ENCODE measurements at places on chromosomes 12 and 14.

DNA sequence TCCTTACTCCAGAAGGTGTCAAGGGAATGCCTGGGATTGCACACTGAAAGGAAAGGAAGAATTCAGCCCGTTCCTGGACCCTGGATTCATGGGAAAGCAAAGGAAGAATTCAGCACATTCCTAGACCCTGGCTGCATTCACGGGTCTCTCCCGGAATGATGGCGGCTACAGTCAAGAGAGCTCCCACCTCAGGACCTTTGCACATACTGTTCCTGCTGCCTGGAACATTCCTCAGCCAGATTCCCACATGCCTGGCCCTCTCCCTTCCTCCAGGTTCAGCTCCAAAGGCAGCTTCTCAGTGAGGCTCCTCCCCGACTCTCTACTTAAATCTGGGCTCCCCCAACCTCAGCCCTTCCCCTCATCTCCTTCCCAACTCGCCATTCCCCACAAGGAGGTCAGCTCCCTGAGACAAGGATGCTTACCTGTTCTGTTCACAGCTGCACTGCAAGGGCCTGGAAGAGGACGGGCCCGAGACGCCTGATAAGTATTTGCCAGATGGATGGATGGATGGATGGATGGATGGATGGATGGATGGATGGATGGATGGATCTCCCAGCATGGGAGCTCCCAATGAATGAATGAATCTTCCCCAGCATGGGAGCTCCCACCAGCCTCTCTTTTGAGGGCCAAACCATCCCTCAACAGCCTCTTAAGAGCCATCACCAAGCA, 77.4 kb downstream of the NCOR2 start:
- no peak for DNase-seq

DNA sequence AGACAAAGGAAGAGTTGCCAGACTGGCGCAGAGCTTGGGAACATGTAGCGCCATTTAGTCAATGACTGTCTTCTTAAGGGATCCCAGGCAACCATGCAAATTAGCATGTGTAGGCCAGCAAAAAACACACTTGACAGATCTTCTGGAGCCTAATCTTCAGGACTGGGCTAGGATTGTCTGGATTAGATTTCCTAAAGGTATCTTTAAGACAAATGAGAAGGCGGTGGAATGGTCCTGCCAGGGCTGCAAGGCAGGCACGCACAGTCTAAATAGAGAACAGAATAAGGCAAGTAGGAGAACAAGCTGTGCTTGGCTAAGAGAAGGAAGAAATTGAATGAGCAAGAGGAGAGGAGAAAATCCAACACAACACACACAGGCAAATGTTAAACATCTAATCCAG, 80.0 kb downstream of the CIT start:
- DNase-seq: no peak

DNA sequence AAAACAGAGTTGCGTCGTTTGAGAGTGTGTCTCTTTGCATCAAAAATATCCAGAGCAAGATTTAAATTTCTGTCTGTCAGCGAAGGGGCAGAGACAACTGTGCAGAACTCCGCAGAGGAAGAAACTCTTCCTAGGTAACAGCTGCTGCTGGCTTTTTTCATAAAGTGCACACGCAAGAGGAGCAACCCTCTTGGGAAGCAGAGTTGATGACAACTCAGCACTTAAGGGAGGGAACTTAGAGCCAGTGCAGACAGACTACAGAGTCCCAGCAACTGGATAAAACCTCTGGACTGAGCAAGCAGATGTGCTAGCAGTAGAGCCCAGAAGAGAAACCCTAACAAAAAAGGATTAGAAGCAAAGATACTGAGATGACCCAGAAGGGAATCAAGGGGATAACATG, 337.1 kb downstream of the PCNX1 start:
- DNase-seq: no peak

GRCh38 chr12:27226407-27226929, 17.6 kb upstream of the STK38L start:
- no peak for DNase-seq

DNA sequence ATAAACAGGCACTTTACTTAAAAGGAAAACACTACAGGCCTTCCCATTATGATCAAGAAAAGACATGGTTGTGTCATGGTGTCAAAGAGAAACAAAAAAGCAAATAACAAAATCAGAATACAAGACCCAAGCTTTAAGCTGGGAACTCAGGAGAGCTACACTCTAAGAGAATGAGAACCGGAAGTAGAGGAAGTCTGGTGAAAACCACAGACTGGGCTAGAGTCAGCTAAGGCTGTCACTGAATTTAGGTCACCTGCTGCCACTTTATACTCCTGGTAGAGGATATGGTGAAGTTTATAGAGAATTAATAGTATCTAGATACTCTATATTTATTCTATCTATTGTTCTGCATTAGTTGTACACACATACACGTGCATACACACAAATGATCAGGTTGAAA, 971.7 kb downstream of the FLRT2 start:
- DNase-seq: no peak

DNA sequence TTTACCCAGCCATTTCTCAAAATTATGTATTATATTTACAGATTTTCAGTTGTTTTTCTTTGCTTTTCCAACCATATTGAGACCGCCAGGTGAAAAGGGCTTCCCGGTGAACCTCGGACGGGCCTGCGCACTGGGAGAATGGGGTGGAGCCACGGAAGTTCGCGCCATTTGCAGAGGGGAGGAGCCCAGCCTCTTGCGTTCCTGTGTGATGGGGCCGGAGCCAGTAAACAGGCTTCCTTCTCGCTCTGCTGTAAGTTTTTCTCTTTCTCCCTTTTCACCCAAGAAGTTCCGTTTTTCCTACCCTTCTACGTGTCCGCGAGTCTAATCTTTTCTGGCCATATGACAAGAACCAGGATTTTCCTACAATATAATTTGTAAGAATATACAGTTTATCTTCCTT, 1108.8 kb upstream of the SEL1L start:
- DNase-seq: no peak

- no peak for DNase-seq
Observed at GRCh38 chr14:64550621-64551333, 1.0 kb downstream of the PPP1R36 start.

DNA sequence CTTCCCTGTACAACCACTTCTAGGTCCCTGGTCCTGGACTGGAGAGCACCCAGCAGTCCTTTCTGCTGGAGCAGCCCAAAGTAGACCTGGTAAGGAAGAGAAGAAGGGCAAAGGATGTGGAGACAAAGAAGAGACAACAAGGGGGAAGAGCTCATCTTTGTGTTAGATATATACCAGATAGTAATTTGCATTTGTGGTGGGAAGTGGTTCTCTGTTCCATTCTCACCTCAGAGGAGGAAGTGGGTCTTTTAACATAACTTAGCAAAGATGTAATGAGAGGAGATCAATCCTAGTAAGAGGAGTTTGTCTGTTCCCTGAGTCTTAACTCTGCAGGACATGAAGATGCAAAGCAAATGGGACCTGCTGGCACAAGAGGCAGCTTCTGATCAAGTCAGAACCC, 8.0 kb downstream of the CCDC198 start:
- DNase-seq: no peak

GRCh38 chr14:68592948-68593556, 199.8 kb downstream of the ZFP36L1 start:
- no peak for DNase-seq

GRCh38 chr14:22650960-22651521, 6.9 kb upstream of the OR6J1 start:
- no peak for DNase-seq

DNA sequence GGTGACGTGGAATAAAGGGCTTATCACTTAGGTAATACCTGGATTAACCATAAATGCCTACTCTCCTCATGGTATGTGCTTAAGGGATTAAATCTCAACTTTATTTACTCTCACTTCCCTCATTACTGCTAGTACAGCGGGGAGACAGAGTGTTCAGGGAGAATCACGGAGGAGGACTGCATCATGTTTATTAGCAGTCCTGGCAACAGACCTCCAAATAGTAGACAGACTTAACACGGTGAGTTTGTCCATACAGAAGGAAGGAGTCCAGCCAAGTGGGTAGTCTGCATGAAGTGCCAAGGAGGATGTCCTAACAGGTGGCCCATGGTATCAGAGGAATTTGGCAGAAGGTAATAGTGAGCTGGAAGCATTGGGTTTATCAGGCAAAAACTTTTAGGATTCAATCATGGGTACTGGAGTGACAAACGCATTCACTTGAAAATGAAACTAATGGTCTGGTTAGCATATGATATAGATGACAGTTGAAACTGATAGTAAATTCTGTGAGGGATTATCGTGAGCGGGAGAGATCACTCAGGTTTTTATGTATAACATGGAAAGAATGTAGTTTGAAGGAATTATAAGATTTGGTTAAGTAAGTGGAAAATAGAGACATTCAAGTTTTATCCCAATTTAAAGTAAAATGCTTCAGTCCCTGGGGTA, 471.8 kb downstream of the TMEM117 start:
- DNase-seq: no peak

DNA sequence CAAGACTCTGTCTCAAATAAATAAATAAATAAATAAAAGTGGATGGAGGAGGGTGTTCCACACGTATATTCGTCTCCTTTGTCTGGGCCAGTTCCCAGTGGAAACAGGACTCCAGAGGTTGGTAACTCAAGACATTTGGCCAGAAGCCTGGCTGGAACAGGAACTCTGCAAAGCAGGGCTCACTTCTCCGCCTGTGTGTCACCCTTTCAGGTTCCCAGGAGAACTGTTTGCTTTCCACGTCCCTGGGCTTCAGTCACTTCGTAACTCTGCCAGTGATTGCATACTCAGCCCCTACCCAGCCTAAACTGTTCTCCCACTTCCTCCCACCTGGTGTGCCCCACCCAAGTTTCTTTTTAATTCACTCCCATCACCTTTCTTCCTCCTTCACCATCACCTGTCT, 7.0 kb upstream of the UBE2N start:
- DNase-seq: no peak

- DNase-seq: no peak
Observed at GRCh38 chr14:70788898-70789297, 20.4 kb downstream of the MAP3K9 start.

GRCh38 chr12:27076468-27076867, 5.9 kb downstream of the C12orf71 start:
- DNase-seq: no peak
